Activated CD8-positive, alpha-beta memory T cell treated with anti-CD3 and anti-CD28 coated beads, Interleukin-2, amount 50 U/mL, for 4 hours (primary cell): ENCODE measurements at places on chromosomes 7 and 10.

GRCh38 chr10:43047288-43047970 is 29.4 kb upstream of the RET start:
- no peak for DNase-seq

DNA sequence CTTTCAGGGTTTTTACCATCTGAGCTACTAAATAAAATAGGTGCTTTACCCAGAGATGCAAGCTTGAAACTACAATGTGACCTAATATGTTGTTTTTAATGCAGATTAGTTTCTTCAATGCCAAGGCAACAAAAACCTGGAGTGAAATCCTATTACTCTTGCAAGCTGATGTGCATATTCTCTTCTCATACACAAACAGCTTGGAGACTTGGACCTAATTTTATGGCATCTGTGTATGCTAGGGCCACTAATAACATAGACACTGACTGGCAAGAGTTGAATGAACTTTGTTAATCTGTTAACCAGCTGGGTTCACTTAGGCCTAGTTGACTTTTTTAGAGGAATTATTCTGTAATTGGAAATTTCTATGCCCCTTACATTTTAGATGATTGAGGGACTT is 23.4 kb upstream of the SMIM30 start:
- no peak for DNase-seq

GRCh38 chr10:75926763-75927162 is 495.3 kb downstream of the LRMDA start:
- no peak for DNase-seq

GRCh38 chr10:111739874-111740139 is 443.8 kb downstream of the GPAM start:
- DNase-seq, result no peak

- no peak for DNase-seq
Observed at GRCh38 chr10:101120884-101121653, 10.0 kb upstream of the TLX1 start.

GRCh38 chr10:4282496-4282895 is 497.5 kb upstream of the KLF6 start:
- no peak for DNase-seq

GRCh38 chr10:99930731-99931550 is 78.8 kb downstream of the DNMBP start:
- no peak for DNase-seq

DNA sequence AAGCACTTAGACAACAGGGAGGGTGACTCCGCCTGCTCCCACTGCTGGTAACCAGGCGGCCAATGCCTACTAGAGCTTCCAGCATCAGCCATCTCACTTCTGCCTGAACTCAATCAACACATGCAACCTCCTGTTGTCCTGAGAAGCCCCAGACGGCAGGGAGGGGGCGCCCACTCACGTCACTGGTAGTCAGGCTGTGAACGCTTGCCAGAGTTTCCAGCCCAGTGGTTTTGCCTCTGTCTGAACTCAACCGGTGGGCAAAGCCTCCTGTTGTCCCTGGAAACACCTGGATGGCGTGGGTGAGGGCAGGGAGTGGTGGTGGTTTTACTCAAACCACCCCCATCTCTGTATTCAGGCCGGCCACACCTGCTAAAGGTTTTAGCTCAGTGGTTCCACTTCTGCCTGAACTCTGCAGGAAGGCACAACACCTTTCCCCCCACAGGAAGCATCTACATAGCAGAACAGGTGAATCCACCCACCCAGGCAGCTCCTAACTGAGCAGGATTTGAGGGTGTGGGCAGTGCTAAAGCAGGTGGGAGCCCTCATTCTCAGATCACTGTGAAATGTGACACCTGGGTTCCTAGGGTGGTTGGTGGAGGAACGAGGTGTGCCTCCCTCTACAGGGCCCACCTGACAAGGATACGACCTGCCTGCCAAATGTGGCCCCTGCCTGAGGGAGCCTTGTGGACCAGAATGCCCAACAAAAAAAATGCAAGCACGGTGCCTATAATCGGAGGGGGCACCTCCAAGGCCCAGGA is 563.0 kb upstream of the SEMA3D start:
- DNase-seq, result no peak

DNA sequence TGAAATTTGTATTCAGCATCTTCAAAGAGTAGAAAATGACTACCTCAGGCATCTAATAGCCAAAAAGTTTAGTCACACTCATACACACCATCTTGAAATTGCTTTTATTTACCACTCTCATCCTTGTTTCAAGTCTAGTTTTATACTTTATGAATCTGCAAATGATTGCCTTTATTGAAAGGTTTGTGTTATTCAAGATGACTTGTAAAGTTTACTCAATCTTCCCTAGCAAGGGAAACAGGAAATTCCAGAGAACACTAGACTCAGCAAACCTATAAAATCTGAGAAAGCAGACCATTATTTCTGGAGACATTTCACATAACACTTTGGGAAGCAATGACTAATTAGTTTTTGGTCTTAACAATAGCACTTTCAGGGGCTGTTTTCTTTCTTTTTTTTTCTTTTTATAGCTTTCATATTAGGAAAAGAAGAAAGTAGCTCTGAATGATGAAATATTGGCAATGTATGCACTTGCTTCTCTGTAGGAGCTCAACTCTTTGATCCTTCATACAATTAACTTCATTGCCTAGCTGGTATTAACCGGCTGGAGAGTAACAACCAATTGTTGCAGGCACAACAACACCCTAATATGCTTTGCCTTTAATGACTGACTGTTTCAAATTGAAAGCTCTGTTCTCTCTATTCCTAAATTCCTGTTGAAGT is 68.9 kb upstream of the HDAC9 start:
- DNase-seq, result no peak

DNA sequence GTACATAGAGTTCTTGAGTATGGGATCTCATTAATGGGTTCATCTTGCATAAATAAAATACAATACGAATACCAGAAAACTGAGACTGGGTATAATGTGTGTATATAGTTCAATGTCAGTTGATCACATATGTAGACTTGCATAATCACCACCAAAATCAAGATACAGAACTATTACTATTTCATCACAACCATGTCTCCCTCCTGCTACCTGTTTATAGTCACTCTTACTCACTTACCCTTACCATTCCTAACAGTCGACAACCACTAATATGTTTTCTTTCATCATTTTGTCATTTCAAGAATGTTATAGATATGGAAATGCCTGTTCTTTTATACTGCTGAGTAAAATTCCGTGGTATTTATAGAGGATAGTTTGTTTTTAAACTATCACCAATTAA is 416.1 kb upstream of the CNTNAP2 start:
- DNase-seq, result no peak

GRCh38 chr10:89563861-89564478 is 28.6 kb upstream of the SLC16A12 start:
- DNase-seq, result no peak

DNA sequence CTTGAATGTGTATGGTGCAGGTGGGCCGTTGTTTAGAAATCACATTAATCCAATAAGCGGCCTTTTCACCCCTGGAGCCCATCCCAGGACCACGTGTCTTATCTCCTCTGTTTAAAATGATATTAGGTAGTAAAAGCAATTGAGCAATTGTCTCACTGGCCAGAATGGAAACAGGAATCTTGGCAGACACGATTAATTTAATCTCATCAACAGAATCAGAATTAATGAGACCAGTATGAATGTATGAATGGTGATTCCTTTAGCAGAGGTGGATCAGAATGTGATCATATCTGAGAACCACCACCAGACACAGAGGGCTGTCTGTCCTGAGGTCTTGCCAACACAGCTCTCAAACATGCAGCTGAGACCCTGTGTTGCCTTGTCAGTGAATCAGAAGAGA is 1591.4 kb downstream of the REEP3 start:
- no peak for DNase-seq

GRCh38 chr10:50375051-50375452 is 123.7 kb upstream of the ASAH2 start:
- DNase-seq, result no peak

DNA sequence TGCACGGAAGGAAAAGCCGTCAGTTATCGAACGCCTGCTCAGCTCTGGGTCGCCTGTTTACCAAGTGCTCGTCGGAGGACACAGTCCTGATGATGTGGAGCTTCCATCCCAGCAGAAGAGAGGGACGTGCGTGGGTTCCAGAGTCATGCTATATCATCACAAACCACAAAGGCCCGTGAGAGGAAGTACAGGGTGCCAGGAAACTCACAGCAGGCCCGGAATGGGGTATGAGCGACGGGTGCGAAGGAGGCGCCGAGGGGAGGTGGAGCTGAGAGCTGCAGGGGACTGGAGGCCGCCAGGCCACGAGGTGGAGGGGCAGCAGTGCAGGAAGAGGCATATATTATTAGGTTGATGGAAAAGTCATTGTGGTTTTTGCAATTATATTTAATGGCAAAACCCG is 102.5 kb downstream of the ACTR3B start:
- no peak for DNase-seq

- DNase-seq, result no peak
Observed at GRCh38 chr7:76507723-76508406, 2.5 kb upstream of the UPK3B start.

DNA sequence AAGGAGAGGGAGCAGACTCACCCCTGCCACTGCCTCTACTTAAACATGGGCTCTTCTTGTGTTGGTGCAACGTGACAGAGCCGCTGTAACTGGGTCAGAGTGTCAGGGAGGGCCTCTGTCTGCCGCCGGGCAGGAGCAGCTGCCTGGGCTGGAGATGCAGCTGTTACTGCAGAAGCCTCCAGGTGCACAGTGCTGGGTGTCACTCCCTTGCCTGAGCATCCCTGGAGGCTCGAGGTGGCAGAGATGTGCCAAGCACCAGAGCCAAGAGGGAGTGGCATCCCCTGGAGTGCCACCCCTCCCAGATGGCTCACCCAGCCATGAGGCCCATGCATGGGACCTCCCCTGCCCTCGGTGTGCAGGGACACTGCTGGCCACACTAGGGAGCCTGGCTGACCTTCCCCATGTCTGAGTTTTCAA is 145.7 kb downstream of the PRPF18 start:
- no peak for DNase-seq

GRCh38 chr7:123622660-123623386 is 21.2 kb downstream of the ASB15 start:
- no peak for DNase-seq

- no peak for DNase-seq
Observed at GRCh38 chr10:95466436-95466835, 94.7 kb downstream of the SORBS1 start.

- DNase-seq, result no peak
Observed at GRCh38 chr7:47807126-47807525, 141.1 kb downstream of the PKD1L1 start.

- DNase-seq, result no peak
Observed at GRCh38 chr10:8817299-8817698, 762.8 kb downstream of the GATA3 start.

GRCh38 chr7:111390000-111390399 is 172.3 kb downstream of the IMMP2L start:
- DNase-seq, result no peak

GRCh38 chr10:75395932-75396630 is 5.5 kb downstream of the ZNF503 start:
- DNase-seq, result no peak

DNA sequence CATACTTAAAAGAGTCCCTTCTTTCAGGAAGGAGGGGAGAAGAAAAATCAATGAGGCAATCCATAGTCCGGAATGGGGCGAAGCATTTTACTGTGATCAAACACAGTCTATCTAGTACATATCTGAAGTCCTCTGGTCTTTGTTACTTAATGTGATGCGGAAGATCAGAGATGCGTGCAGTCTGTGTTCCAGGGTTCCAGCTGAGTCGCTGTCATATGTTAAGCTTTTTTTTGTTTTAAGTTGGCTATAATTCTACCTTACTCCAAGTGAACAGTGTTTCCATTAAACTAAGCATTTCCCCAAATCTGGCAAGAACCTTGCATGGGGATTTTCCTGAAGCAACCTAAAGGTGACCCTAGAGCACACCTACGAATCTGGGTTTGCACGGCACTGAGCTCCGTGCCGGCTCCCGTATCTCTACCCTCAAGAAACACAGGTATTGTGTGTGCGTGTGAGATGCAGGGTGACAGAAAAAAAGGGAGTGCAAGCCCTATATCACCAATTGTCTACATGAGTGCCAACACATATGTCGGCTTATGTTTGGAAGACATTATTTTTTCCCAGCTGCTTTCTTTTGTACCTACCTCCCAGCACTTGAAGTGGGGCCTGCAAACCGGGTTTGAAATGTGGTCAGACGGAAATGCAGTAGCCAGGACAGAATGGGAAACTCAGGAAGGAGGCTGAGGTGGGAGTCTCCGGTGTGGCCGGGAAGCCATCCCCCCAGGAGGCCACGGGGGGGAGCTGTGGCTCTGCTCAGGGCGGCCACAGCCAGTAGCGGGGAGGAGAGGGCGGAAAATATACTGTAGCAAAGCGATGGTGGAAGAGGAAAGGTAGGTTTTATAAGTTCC is 435.8 kb upstream of the MGMT start:
- peak; percentile 48 for DNase-seq

- no peak for DNase-seq
Observed at GRCh38 chr10:122056431-122057094, 67.6 kb downstream of the TACC2 start.

- DNase-seq, result no peak
Observed at GRCh38 chr7:45593877-45594276, 19.7 kb downstream of the ADCY1 start.

DNA sequence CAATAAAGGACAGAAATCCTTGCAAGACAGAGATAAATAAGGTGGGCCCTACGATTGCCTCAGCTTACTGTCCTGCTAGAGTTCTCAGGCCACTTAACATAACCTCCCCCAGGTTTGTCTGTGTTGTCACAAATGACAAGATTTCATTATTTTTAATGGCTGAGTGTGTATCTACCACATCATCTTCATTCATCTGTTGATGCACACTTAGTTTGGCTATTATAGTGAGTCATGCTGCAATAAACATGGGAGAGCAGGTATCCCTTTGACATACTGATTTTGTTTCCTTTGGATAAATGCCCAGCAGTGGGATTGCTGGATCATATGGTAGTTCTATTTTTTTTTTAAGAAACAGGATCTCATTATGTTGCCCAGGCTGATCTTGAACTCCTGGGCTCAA is 60.6 kb downstream of the PRTFDC1 start:
- no peak for DNase-seq

GRCh38 chr10:106917452-106918055 is 247.0 kb downstream of the SORCS1 start:
- no peak for DNase-seq

GRCh38 chr10:1213252-1214070 is 157.3 kb downstream of the WDR37 start:
- no peak for DNase-seq

DNA sequence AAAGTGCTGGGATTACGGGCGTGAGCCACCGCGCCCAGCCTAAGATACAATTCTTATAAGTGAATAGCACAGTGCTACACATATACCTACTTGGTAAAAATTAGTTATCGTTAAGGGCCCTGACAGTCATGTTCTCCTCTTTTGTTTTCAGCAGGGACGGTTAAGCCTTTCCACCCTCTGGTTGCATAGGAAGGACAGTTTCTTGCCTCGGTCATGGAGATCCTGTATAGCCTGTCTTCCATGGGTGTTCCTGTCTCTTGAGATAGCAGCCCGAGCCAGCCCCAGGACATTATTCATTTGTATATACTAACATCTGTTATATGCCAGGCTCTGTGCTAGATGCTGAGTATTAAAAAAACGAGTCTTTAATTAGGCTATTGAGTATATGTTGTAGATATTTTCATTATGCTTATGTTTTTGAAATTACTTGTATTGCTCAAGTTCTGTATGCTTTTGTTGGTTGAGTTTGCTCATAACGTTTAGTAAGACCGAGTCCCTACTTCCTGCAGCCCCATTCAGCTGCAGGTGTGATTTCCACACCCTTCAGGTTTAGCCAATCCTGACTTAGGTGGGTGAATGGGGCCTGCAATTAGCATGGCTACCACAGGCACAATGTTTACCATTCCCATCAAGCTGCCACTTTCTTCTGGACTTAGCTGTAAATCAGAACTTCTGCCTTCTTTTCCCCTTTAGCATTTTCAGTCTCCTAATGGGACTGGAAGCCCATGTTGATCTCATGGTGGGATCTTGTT is 24.8 kb downstream of the CCSER2 start:
- DNase-seq, result no peak

GRCh38 chr10:85767891-85768290 is 598.7 kb downstream of the GRID1 start:
- DNase-seq, result no peak
